T-cell (primary cell): ENCODE measurements at places on chromosomes 6 and 20.

GRCh38 chr6:74939151-74939708 lies 266.6 kb downstream of the COL12A1 start:
- no peak for DNase-seq

DNA sequence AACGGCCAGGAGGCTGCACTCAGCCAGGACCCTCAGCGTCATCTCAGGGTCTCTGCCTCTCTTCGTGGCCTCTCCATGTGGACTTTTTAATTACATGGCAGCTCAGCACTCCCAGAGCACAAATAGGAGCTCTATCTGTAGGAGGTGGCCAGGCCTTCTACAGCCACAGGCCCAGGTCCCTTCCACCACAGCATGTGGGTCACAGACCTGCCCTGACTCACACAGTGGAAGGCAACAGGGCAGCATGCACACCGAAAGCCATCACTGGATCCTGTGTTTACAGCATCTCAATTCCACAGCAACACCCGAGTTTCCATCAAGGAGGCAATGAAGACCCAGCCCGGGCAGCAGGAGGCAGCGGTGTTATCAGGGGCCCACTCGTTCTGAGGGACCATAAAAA lies 65.8 kb upstream of the CD93 start:
- no peak for DNase-seq

- DNase-seq, result no peak
These were observed 1.7 kb upstream of the TEAD3 start for GRCh38 chr6:35498422-35499067.

- no peak for DNase-seq
These were observed 260.8 kb downstream of the ZFAND3 start for GRCh38 chr6:38080360-38080759.

DNA sequence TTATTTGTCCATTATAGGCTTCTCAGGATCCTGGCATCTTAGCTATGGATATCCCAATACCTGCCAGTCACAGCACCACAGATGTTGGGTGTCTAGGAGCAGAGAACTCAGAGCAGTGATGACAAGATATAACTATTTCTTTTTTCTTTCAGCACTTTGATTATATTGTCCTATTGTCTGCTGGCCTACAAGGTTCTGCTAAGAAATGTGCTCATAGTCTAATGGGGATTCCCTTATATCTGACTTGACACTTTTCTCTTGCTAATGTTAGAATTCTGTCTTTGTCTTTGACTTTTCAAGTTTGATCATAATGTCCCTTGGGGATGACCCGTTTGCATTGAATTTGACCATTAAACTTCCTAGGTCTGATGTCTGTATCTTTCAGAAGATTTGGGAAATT lies 270.4 kb downstream of the OGFRL1 start:
- DNase-seq, result no peak
